ENCODE measurements at places on chromosomes 6 and 20.

- peak; percentile 21 for DNase-seq
These were observed 698 bp downstream of the FAM210B start for GRCh38 chr20:56359212-56360132.

DNA sequence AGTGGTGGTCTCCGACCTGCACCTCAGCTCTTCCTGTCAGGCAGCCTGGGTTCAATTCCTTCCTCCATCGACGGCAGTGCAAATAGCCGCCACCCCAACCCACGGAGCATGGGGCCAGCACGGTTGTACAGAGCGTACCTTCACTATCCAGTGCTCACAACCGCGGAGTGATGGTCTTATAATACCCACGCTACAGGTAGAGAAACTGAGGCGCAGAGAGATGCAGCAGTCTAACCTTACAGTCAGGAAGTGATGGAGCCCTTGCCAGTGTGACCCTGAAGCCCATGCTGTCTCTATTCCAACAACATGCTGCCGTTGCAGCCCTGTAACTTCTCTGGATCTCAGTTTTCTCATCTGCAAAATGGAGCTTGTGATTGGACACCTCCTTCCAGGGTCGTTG lies 11.0 kb downstream of the SCRT2 start:
- no peak for DNase-seq

DNA sequence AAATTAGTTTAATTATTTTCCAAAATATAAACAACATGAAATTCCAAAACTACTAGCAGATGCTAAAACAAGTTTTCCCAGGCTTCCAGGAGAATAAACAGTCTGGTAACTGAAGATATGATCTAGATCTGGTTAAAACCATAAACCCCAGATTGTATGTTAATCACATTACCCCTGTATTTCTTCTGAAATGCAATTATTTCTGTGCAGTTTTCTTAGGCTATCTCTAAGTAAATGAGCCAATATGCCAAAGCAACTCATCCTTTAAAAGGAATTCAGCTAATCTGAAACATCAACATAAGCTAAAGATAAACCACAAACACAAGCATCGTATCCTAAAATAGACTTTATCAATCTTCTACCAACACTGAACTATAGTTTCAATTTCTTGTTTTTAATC lies 44.6 kb upstream of the SENP6 start:
- no peak for DNase-seq

GRCh38 chr20:41063442-41063841 lies 34.8 kb downstream of the TOP1 start:
- no peak for DNase-seq

DNA sequence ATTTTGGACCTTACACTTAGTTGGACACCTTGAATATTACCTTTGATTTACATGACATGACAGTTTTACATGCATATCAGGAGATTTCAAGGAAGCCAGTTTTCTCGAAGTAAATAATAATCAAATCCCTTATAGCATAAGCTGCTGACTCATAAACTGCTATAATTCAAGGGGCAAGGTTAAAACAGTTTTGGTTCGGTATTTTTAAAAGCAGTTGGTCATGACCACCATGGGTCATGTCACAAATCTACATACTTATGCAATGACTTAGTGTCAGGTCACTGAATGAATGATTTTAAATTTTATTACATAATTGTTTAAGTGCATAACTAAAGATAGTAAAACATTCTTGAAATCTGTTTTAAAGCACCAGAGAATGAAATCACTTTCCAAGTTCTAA lies 158.0 kb downstream of the DST start:
- DNase-seq = no peak

DNA sequence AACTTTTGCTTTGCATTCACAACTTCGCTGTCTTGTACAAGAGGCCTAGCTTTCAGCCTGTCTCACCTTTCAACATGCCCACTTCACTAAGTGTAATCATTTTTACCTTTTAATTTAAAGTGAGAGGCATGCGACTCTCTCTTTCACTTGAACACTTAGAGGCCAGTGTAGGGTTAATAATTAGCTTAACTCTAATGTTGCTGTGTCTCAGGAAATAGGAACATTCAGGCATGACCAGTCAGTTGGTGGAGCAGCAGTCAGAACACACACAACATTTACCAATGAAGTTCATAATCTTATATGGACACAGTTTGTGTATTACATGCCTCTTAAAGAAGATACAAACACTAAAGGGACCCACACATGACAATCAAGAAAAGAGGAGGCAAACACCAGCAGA lies 47.6 kb downstream of the HTR1B start:
- no peak for DNase-seq

GRCh38 chr6:16669227-16669626 lies 92.0 kb downstream of the ATXN1 start:
- DNase-seq = peak; percentile 65

- no peak for DNase-seq
These were observed 64.9 kb upstream of the EYS start for GRCh38 chr6:65771946-65772345.

GRCh38 chr20:40638414-40638813 lies 50.6 kb downstream of the MAFB start:
- DNase-seq = no peak

DNA sequence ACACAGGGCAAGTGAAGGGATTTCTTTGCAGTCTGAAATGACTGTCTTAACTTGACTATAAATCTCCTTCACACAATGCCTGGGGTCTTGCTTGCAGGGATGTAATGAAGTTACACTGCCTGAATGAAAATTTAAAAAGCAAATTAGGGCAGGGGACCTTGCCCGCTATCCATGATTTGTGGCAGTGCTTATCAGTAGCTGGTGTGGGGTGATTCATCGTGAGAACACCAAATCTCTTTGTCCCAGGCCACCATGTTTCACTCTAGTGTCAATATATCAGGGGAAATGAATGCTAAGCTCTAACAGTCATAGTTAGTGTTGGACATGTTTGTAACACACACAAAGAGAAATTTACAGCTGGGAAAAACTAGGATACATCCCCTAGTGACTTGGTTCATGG lies 713.7 kb upstream of the EPHA7 start:
- DNase-seq = no peak

- DNase-seq = peak; percentile 6
These were observed 168.0 kb downstream of the CDK19 start for GRCh38 chr6:110646951-110647910.

DNA sequence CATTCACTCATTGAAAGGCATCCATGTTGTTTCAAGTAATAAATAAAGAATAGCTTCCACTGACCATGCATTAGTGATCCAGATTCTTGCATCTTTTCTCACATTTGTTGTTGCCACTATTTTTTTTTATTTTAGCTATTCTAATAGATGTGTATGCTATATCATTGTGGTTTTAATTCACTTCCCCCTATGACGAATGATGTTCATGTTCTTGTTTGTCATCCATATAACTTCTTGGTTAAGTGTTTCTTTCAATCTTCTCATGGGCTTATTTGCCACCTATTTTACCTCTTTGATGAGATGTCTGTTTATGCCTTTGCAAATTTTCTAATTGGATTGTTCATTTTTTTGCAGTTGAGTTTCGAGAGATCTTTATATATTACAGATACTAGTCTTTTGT lies 681.2 kb downstream of the HDGFL1 start:
- no peak for DNase-seq

DNA sequence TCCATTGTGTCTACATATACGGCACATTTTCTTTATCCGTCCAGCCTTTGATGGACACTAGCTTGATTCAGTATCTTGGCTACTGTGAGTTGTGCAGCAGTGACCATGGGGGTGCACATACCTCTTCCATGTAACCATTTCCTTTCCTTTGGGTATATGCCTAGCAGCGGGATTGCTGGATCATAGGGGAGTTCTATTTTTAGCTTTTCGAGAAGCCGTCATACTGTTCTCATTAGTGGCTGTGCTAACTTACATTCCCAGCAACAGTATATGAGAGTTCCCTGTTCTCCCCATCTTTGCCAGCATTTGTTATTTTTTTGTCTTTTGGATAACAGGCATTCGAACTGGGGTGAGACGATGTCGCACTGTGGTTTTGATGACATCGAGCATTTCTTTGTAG lies 395.0 kb downstream of the SMOC2 start:
- DNase-seq = no peak

GRCh38 chr6:136788069-136788902 lies 4.0 kb downstream of the MAP3K5 start:
- no peak for DNase-seq

GRCh38 chr6:63114610-63115211 lies 96.6 kb upstream of the FKBP1C start:
- DNase-seq = no peak

DNA sequence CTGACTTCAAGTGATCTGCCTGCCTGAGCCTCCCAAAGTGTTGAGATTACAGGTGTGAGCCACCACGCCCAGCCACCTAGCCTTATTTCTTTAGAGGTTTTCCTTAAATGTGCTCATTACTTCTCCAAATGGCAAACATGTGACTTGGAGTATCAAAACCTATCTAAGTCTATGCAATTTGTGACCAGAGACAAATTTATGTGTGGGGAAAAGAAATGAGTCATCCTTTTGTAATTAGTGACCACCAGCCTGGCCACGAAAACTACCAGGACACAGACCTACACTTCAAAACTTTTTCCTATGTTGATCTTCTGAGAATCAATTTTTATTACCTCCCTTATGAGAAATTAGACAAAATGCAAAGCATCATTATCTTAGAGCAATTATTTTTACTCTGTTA lies 64.6 kb upstream of the OGFRL1 start:
- DNase-seq = no peak

DNA sequence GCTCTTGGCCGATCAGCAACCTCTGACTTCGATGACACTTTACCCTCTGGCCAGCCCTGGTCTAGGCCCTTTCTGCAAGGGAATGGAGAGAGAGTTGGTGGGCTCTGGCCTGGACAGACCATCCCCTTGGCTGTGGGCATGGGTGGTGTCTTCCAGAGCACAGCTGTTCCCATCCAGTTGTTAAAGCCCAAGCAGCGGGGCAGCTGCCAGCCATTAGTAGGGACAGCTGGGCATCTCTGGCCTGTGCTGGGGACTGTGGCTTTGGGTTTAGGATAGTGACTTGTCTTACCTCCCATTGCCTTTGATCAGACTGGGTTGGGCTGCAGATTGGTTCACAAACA lies 2.8 kb downstream of the CDC25B start:
- no peak for DNase-seq

- DNase-seq = no peak
These were observed 147.1 kb upstream of the RALGAPA2 start for GRCh38 chr20:20859510-20859909.

DNA sequence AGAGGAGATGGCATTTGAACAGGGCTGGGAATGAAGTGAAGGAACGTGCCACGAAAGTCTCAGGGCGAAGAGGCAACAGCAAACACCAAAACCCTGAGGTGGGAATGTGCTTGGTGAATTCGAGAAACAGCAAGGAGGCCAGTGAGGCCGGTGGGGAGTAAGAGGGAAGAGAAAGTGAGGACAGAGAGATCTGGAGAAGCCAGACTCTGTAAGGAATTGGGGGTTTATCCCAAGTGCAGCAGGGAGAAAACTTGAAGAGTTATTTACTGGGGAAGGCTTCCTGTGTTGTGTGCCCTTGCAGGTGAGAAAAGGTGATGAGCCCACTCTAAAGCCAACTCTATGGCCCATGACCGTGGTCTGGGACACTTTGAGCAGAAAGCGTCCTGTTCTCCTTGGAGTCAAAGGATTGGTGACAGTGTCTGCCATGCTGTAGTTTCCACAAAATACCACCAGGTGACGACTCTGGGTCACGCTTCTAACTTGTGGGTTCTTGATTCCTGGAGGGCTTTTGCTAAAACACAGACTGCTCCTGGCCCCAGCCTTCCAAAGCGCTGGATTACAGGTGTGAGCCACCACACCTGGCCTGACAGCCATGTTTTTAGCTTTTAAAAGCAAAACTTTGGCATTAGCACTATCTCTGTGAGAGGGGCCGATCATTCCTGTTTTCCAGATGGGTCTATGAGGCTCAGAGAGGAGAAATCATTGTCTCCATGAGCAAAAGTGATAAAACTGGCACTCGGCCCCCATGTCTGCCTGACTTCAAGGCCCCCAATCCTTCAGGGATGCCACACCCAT lies 18.0 kb upstream of the CSNK2A1 start:
- peak; percentile 54 for DNase-seq

DNA sequence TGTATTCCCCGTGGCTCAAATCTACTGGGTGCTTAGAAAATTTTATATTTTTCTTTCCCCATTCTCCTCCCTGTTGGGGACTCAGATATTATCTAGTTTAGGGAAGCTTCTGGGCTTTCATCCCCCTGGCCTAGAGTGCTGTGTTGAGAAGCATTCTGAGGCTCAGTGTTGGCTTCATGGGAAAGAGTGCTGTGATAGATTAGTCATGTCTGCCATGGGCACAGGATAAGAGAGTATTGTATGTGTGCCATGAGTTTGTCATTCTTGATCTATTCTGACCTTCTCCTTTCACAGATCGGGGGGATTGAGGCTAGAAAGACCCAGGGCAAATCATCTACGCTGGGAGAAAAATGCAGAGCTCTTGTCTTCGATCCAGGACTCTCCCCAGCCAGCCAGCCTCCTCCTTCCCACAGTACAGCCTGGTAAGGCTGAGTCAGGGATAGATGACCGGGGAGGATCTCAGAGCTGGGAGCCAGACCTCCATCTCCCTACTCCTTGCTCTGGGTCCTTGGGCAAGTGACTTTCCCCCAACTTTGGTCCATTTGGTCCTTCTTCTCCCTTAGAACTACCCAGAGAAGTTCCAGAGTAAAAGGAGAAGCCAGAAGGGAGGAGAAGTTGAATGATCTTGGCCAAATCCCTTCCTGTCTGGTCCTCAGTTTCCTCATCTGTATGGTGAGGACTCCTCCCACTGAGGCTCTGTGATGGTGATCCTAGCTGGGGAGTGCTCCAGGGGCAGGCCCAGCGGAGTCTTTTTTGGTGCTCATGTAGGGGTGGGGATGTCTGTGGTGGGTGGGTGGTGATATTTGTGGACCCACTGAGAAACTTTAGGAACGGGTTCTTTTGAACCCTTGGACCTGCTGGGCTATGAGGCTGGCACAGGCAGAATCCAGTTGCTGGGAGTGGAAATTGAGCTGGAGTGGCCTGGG lies 5.0 kb downstream of the SRC start:
- no peak for DNase-seq

GRCh38 chr6:53974941-53975340 lies 136.3 kb upstream of the MLIP start:
- no peak for DNase-seq

GRCh38 chr20:36483919-36484808 lies 57.2 kb upstream of the MYL9 start:
- no peak for DNase-seq

DNA sequence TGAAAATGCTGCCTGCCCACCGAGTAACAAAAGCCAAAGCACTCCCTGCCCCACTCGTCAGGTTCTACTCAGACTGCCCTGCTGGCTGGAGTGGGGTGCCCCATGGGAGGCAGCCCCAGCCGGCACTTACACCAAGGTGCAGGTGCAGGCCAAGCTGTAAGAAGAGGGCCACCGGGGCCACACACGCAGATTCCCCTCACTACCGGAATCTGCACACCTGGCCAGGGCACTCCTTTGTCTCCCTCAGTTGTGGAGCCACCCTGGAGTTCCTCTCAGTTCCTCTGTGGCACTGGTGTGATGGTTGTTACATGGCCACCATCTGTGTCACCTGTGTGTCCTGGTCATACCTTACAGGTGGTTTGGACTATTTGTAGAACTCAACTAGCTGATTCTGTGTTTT lies 112.4 kb downstream of the FOXO3 start:
- no peak for DNase-seq

GRCh38 chr6:1832844-1833787 lies 223.4 kb downstream of the FOXC1 start:
- DNase-seq = no peak
